Activated CD8-positive, alpha-beta memory T cell treated with anti-CD3 and anti-CD28 coated beads for 1 hour (primary cell): ENCODE measurements at places on chromosomes 3 and 15.

- DNase-seq: no peak
Measured at GRCh38 chr15:99709243-99709986, 23.8 kb downstream of the LYSMD4 start.

DNA sequence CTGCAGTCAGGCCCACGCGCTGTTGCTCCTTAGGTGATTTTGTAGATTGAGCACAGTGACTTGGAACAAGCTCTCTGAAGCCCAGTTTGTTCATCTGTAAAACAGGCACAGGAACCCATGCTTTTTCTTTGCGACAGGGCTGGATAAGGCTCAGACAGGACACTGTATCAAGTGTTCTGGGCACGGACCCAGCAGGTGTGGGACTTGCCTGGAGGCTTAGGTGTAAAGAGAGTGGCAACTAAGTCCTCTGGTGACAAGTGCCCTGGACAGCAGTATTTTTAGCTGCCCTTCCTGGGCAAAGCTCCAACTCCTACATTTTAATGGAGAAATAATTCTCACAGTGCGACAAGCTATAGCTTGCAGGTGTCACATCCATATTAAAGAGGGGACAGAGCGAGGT lies 32.2 kb downstream of the CD276 start:
- DNase-seq: no peak

DNA sequence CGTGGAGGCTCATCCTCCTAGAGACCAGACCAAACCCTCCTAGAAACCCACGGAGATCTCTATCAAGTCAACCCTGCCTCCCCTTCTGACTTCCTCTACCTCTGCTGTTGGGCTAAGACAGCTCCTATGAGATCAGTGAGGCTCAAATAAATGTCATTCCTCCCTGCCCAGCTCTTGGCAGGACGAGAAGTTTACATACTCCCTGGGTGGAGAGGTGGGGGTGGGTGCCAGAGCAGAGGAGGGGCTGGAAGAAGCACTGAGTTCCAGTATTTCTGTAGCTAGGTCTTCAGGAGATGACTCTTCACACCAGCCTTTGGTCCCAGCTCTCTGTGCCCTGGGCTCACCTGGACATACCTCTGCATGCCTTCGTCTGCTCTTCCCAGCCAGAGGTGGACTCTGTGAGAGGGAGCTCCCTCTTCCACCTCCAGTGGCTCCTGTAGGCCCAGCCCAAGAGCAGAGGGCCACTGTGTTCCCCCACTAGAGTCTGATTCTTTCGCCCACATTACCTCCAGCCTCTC lies 42.4 kb upstream of the TLE3 start:
- no peak for DNase-seq

DNA sequence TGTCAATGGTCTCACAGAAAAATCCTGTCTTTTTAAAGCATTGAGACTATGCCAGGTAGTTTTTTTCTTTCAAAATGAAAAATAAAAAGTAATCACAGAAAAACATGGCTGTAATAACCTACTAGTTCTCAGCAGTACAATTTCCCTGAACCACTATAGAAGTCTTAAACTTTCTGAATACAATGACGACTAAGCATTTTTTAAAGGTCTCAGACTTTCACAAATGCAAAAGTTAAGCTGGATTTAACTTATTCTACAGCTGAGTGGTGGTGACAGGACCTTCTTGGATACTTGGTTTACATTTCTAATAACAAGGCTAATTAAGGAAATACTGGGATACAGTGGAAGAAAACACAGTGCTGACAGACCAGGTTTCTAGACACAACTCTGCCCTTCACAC lies 81.8 kb downstream of the CBLB start:
- DNase-seq: no peak

DNA sequence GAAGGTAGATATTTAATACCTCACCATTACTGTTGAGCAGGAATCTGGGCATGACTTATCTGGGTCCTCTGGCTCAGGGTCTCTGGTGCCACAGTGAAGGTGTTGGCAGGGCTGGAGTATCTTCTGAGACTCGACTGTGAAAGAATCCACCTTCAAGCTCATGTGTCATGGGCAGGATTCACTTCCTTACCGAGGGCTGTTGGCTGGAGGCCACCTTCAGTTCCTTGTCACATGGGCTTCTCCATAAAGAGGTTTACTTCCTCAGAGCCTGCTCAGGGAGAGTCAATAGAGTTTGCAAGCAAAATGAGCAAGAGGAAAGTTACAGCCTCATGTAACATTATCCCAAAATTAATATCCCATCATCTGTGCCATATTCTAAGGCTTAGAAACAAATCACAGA lies 459.5 kb downstream of the NR2F2 start:
- DNase-seq: no peak

GRCh38 chr15:61640756-61641155 lies 411.7 kb upstream of the RORA start:
- no peak for DNase-seq

- no peak for DNase-seq
Measured at GRCh38 chr3:159538507-159538906, 450.1 kb upstream of the IL12A start.

GRCh38 chr3:157248590-157249422 lies 88.9 kb upstream of the CCNL1 start:
- DNase-seq: no peak

DNA sequence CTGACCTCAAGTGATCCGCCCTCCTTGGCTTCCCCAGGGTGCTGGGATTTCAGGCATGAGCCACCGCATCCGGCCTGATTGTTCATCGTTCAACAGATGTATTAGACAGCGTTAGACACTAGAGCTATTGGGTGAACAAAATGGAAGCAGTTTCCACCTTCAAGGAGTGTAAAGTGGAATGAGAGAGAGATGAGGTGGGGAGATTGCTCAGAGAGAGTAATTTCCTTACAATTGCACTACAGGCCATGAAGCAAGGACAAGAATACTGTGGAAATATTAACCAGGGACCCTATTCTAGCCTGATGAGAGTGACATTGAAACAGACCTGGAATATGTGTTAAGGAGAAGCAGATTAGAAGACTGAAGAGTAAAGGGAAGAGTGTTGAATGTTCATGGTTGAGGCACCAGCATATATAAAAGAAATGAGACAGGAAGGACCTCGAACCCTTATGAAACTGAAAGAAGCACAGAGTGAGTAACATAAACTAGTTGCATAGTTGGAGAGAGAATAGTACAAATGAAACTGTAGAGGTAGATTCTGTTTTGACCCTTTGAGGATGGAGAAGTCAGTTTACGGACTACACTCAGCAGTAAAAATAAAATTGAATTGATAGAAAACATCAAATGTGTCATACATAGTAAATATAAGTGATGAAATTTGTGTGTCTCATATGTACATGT lies 7.2 kb downstream of the RTF1 start:
- no peak for DNase-seq

DNA sequence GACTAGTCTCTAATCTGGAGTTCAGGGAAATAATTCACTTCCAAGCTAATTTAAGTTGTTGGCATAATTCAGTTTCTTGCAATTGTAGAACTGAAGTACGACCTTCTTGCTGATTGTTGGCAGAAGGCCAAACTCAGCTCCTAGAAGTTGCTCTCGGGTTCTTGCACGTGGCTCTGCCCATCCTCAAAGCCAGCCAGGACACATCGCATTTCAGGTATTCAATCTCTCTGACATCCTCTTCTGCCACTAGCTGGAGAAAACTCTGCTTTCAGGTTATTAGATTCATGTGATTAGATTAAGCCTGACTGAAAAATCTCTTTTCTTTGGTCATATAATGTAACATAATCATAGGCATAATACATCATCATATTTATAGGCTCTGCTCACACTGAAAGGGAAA lies 362.0 kb downstream of the ZPLD1 start:
- DNase-seq: no peak

- DNase-seq: no peak
Measured at GRCh38 chr3:176867681-176868663, 329.3 kb downstream of the TBL1XR1 start.
